ENCODE measurements at places on chromosomes 3 and 15. TPM values are rescaled to one million over a fixed set of nuclear protein-coding genes. Genes with fewer than 3 reads are reported as not detected.

The HDC gene
- not detected for total RNA-seq

The CSPG4 gene
- total RNA-seq: 158 TPM

The MITF gene
- total RNA-seq: 46.4 TPM

The LRRC2 gene
- total RNA-seq: 10.5 TPM

The SI gene
- total RNA-seq: not detected

The DAZL gene
- total RNA-seq: not detected

The RTP1 gene
- not detected for total RNA-seq

The MCF2L2 gene
- total RNA-seq: 1.0 TPM

The TMEM207 gene
- total RNA-seq: not detected

The GOLGA6A gene
- total RNA-seq: 0.13 TPM

The ADAMTS7 gene
- total RNA-seq: 5.1 TPM

The HIGD2B gene
- total RNA-seq: not detected

The SLC7A14 gene
- total RNA-seq: 0.32 TPM

The SH2D7 gene
- not detected for total RNA-seq

The HMG20A gene
- 33.3 TPM for total RNA-seq

The UROC1 gene
- total RNA-seq: not detected

The NCBP2 gene
- 62.5 TPM for total RNA-seq

The SEMA3G gene
- total RNA-seq: 0.13 TPM

The CHL1 gene
- total RNA-seq: not detected

The LINGO1 gene
- 0.11 TPM for total RNA-seq

The NR1I2 gene
- 0.13 TPM for total RNA-seq

The GREM1 gene
- 39.1 TPM for total RNA-seq

The CHRNA5 gene
- total RNA-seq: 0.32 TPM

The SYNM gene
- total RNA-seq: 24.5 TPM

The TUSC7 gene
- total RNA-seq: not detected

The UBAP1L gene
- 2.7 TPM for total RNA-seq

The CPNE9 gene
- not detected for total RNA-seq

The COL8A1 gene
- 134 TPM for total RNA-seq

The CCDC66 gene
- total RNA-seq: 32.9 TPM

The SENP8 gene
- total RNA-seq: 3.4 TPM

The CCK gene
- total RNA-seq: not detected

The TOP2B gene
- total RNA-seq: 120 TPM

The PAQR9 gene
- total RNA-seq: under 0.01 TPM

The ACKR2 gene
- total RNA-seq: 0.32 TPM

The PML gene
- total RNA-seq: 22.9 TPM

The GABRR3 gene
- not detected for total RNA-seq

The PPP2R3A gene
- 32.2 TPM for total RNA-seq

The CRTAP gene
- 358 TPM for total RNA-seq

The TP63 gene
- 1.9 TPM for total RNA-seq

The CFAP91 gene
- total RNA-seq: 1.4 TPM

The KIF7 gene
- total RNA-seq: 21.9 TPM

The SCN5A gene
- under 0.01 TPM for total RNA-seq

The FETUB gene
- total RNA-seq: not detected

The SLC15A2 gene
- 0.13 TPM for total RNA-seq

The SOX14 gene
- total RNA-seq: not detected

Measured in articular chondrocyte of knee joint (primary cell).